Right renal cortex interstitium (tissue), 3 donors: ENCODE measurements at places on chromosomes 6 and 20. TPM values are rescaled to one million over a fixed set of nuclear protein-coding genes. Genes with fewer than 3 reads are reported as not detected.

GRCh38 chr6:8939615-8940014 is 504.3 kb upstream of the SLC35B3 start:
- DNase-seq: peak; percentile 2

DNA sequence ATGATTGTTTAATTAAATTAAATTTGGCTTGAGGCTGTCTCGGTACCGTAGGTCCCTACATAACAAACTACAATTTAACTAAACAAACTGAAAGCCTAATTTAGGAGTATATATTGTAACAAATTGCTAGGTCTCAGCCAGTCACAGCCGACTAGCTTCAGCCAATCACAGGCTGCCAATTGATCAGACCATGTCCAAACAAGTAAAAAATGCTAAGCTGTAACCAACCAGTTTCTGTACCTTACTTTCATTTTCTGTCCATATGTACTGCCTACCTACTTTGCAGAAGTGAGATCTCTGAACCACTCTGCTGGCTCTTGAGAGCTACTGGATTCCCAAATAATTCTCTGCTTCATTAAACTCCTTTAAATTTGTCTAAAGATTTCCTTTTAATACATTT is 648.0 kb upstream of the GJE1 start:
- DNase-seq: no peak

DNA sequence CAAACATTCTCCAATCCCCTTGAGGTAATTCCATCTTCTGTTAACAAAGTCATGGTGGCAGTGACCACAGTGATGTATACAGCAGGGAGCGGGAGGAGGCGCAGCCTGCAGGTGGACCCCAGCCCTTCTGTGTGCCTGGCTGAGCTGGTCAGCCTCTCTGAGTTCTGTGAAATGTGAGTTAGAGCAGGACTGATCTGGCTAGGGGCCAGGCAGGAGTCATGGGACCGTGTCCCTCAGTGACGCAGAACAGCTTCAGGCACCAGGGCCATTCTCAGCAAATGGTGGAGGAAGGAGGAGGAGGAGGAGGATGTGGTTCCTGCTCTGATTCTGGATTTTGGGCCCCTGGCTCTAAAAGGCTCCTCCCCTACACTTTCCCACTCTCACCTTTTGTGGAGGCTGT is 6.9 kb downstream of the PHACTR3 start:
- no peak for DNase-seq

DNA sequence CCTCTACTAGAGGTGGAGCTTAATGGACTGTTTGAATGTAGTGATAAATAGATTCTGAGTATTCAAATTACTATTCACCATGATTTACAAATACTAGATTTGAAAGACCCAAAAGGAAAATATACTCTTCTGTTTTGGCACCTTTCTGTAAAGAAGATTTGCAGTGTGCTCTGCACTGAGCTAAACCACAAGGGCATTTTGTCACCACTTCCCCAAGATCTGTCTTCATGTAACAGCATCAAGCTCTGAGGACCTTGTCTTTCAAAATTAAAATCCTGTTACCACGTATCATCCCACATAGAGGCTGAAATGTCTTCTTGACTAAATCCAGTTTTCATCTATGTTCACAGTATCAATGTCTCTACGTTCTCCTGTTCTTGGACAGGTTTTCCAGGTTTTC is 3.3 kb upstream of the PGK2 start:
- DNase-seq: no peak

GRCh38 chr20:45918182-45918737 is 6.3 kb upstream of the PLTP start:
- DNase-seq: no peak

Gene ETV7
- 0.11 TPM for polyA plus RNA-seq

Gene HTR1B
- polyA plus RNA-seq: 0.44 TPM

Gene CST3
- polyA plus RNA-seq: 139 TPM

Gene PTCHD4
- 1.8 TPM for polyA plus RNA-seq

Gene PAK5
- 0.69 TPM for polyA plus RNA-seq
